Gastroesophageal sphincter (tissue), 4 donors: ENCODE measurements at places on chromosomes 4 and X.

DNA sequence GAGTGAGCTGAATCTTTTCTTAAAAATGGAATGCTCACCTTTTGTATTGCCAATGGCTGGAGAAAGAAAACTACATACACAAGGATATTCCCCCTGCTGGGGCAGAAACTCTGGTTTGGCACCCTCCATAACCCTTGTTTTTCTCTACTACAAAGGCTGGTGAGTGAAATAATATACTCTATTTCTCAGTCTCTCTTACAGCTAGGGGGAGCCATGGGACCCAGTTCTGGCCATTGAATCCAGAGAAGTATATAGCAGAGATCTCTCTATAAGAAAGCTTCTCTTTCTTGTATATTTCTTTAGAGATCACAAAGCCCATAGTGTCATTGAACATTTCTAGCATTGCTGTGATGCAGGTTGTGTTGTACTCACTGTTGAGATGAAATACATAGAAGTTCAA lies 49.8 kb downstream of the SMPX start:
- no peak for ATAC-seq

GRCh38 chr4:14465057-14465456 lies 537.2 kb upstream of the CPEB2 start:
- no peak for ATAC-seq

- no peak for ATAC-seq
Measured at GRCh38 chrX:43644124-43644701, 11.9 kb upstream of the MAOA start.

DNA sequence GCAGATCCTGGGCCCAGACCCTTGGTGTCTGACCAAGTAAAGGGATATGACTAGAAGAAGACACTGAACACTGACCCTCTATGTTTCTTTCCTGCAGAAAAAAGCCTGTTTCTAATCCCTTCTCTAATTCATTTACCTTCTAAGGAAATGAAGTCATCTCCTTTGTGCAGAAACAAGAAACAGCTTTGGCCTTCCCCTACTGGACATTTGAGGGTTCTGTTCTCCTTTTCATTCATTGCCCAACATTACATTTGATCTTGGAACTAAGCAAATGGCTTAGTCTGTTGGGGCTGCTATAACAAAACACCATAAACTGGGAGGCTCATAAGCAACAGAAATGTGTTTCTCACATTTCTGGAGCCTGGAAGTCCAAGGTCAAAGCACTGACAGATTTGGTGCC lies 20.0 kb downstream of the HCCS start:
- ATAC-seq: no peak

GRCh38 chr4:20447103-20447502 lies 195.4 kb downstream of the SLIT2 start:
- ATAC-seq: no peak

- ATAC-seq: no peak
Measured at GRCh38 chrX:47936224-47936939, 67.4 kb downstream of the ZNF182 start.

GRCh38 chrX:119427795-119428185 lies 28.7 kb downstream of the SLC25A43 start:
- no peak for ATAC-seq

- no peak for ATAC-seq
Measured at GRCh38 chr4:124504431-124504830, 208.1 kb downstream of the ANKRD50 start.
